Colonic mucosa (tissue), 4 donors: ENCODE measurements at places on chromosomes 6 and 20.

DNA sequence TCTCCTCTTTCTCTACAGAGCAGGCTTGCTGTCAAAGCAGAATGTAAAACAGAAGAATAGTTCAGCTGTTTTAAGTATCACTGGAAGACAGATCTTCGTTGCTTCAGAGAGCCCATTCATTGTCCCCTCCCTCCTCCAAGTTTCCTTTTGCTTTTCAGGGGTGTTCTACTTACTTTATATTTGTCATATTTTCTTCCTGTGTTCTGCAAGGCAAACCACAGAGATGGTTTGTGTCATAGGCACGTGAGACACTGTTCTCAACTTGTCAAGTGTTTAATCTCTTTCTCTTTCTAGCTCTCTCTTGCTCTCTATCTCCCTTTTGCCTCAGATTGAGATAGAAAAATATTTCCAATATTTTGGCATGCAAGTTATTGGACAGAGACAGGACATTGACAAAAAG is 228.9 kb upstream of the DEFB112 start:
- DNase-seq: no peak

DNA sequence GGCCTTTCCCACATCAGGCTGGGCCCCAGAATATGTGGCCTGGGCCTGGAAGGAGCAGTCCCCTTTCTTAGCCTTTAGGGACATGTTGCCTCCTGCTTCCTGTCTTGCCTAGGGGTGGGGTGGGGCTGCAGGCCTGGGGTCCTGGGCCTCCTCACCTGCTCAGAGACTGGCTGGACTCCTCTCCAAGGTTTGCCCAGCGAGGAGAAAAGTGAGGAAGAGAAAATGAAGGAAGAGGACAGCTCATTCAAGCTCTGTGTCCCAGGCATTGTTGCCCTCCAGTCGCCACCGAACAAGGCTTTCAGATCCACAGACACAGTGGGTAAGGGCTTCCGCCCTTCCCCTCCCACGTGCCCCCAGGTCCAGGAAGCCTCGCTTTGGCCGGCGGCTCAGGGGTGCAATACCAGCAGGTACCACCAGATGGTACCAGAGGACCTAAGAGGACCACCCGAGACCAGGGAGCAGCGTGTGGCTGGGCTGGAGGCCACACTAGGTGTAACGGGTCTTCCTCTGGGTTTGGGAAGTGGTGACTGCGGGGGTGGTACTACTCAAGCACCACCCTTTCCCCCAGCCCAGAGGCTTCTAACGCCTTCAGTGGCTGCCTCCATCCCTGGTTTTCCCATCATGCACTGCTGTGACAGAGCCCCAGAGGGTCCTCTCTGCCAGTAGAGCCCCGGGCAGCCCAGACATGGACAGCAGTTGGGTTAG is 5.5 kb upstream of the BAK1 start:
- peak; percentile 89 for DNase-seq

- no peak for DNase-seq
These were observed 26.3 kb upstream of the ZFP64 start for GRCh38 chr20:52217689-52218395.

DNA sequence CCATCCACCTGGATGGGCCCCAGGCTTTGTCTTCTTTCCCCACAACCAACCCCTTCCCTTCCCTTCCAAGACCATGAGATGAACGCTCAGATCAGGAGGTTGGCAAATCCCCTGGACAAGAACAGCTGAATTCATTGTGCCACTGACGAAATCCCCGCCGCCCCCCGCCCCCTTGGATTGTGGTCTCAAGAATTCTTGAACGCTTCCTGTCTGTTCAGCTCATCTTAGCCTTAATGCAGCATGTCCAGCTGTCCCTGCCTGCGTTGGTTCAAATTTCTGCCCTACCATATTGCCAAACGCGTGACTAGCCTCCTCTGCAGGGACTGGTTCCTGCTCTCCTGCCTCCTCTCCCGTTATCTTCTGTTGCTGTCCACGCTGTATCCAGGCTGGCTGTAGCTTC is 133.2 kb downstream of the CDH4 start:
- no peak for DNase-seq
